ENCODE measurements at places on chromosomes 4 and X. TPM values are rescaled to one million over a fixed set of nuclear protein-coding genes. Genes with fewer than 3 reads are reported as not detected.

DNA sequence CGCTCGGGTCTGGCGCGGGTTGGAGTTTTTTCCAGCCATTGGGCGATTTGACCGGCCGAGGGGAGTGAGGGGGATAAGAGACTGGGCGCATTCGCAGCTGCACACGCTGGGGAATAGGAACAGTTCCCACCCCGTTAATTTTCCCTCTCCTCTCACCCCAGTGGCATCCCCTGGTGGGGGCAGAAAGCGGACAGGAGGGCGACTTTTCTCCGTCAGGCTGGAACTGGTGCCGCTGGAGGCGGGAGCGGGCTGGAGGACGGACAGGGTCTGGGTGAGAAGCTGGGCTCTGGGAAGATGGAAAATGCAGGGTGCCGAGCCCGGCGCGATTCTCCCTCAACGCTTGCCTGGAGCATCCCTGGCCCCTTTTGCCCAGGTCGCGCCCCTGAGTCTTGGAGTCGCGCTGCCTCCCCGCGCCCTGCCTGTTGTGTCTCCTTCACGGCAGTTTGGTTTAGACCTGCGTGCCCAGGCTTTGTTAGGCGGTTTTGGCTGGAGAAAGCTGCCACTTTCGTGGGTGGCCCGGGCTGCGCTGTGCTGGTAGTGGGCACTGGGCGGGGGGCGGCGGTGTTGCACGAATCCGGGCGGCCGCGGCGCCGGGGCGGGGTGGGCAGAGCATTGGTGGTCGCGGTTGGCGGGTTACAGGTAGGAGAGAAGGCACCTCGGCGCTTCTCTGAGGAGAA is 2.0 kb downstream of the ADGRL3 start:
- peak; percentile 33 for DNase-seq

- no peak for DNase-seq
Observed at GRCh38 chr4:187387739-187388138, 607.8 kb upstream of the ZFP42 start.

DNA sequence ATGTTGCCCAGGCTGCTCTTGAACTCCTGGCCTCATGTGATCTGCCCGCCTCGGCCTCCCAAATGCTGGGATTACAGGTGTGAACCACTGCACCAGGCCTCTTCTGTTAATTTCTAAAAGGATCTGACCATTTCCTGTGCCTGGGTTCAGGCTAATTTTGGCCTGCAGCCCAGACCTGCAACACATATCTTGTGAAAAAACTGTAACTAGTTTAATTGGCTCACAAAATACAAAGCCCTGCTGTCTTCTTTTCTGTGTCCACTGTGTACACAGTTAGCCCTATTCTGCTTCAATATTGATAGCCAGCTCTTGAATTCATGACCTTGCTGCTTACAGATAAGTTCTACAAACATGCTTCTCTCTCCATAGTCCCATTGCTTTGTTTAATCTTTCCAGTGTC is 753.5 kb downstream of the PDHA2 start:
- no peak for DNase-seq

GRCh38 chrX:38221391-38221929 is 789 bp upstream of the SRPX start:
- DNase-seq, result no peak

DNA sequence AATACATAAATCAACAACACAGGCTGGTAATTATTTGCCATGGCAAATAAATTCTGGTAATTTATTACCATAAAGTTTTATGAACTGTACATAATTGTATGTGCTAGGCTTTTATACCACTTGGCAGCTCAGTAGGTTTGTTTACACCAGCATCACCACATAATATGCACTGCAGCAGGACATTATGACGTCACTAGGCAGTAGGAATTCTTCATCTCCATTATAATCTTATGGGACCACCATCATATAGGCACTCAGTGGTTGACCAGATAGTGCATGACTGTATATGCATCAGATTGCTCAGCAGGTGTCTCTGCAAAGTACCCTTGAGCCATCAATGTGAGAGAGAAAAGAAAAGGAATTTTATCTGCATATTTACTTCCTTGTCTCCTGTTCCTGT is 295.4 kb downstream of the CFAP47 start:
- DNase-seq, result no peak

DNA sequence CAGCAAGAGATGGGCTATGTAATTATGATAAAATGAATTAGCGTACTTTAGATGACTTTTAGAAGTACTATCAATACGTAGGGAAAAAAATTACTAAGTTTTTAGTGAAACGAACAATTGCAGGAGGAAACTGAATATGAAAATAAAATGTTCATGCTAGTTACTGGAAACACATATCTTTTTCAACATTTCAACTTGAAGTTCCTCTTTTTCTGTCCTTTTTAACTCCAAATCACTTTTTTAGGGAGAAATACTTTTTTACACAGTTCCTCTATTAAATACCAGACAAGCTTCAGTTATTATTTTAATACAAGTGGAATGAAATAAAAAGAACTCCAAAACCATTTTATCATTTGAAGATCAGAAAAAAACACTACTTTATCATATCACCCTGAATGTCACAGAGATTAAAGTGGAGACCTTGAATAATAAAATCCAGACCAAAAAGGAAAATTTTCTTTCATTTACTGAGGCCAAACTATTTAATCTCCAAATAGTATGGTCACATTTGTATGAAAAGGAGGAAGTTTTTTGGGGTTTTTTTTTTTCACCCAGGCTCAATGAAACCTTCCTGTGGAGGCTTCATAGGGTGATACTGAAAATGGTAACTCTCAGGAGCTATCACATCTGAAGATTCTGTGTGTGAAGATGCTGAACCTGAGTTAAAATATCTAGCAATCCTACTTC is 306.2 kb downstream of the INPP4B start:
- DNase-seq, result no peak

GRCh38 chr4:10599574-10599973 is 85.0 kb downstream of the CLNK start:
- DNase-seq, result no peak

DNA sequence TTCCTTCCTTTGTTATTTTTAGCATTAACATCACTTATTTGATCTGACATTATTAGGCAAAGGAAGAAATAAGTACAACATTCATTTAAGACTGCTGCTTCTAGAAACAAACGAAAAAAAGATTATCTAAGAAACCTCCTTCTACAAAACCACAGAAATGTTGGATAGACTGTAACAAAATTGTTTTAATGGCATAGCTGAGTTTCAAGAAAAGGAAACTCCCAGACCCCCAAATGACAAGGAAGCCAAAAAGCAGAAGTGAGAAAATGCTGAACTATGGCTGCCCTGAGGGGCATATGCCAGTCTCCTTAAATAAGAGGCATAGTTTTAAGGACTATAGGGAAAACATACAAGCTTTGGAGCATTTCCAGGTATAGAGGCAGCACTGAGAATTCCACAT is 1431.6 kb upstream of the TENM3 start:
- DNase-seq, result no peak

DNA sequence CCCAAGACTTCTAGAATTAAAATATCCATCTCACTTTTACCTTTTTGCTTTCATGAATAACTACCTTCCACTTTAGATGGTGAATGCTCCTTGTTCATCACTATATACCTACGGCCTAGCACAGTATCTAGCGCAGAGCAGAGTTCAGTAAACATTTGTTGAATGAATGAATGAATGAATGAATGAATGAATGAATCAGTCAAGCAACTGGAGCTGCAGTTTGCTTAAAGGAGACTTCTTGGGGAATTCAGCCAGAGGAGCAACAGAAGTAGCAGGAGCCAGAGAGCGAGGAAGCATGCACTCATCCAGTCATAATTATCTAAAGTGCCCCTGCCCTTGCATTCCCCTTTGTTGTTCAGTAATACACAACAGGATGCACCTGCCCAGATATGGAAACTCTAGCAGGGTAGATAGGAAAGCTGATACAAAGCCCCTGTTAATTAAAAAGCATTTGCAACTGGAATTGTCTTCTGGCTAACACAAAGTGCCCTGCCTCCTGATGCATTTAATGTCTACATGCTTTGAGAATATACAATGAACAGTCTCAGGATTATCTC is 103.0 kb upstream of the MBNL3 start:
- DNase-seq, result no peak

DNA sequence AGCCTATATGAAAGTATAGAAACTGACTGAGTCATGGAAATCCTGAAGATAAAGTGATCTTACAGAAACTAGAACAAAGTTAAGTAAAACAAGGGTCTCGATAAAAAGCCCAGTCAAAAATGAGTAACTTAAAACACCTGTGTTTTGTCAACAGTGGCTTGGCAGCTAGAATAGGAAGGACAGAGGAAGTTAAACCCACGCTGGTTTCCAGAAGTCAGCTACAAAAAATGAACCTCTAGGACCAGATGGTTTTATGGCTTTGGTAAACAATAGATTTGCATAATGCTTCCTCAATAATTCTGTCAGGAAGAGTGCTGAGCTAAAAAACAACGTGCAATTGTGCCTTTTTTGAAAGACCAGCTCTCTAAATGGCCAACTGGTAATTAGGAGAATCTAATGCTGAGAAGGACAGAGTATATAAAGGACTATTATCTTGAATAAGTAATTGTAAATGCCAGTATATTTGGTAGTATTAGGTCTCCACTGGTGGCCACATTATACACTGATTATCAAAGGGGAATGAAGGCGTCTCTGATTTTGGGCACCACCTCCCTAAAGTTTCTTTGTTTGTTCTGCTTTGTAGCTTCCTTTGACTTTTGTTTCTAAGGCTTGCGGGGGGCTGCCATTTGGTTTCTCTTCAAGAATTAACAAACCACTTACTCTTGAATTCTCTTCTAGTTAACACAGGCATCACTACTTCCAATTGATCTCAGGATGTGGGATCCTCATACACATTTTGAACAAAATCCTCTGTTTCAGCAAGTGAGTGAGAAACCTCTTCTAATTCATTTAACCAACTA is 72.2 kb upstream of the PPP3CA start:
- DNase-seq, result no peak

DNA sequence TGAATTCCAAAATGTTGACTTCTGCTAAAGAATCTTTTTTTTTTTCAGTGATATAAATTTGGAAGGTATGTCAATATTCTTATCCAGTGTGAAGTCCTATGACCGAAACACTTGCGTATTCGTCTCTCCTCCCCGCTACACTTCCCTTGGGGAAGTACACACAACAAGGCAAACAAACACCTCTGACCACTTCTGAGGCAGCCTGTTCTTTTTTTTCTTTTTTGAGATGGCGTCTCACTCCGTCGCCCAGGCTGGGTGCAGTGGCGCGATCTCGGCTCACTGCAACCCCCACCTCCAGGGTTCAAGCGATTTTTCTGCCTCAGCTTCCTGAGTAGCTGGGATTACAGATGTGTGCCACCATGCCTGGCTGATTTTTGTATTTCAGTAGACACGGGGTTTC is 78.1 kb upstream of the DHRSX start:
- no peak for DNase-seq

DNA sequence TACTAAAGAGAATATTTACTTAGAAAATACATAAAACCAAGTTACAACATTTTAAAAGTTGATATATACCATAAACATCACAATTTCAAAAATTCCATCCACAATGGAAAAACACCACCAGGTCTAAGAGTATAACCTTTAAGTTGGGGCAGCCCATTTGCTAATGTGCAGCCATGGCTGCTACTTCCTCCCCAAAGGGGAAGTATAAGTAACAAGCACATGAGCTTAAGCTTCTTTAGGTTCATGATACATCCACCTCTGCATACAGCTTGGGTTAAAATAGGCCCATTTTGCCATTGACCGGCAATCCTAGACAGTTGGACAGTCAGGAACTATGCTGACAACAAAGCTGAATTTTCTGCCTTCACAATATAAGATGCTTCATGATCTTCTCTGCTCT is 16.6 kb upstream of the GASK1B start:
- no peak for DNase-seq

- DNase-seq, result no peak
Observed at GRCh38 chr4:48175806-48176205, 41.8 kb upstream of the TXK start.

DNA sequence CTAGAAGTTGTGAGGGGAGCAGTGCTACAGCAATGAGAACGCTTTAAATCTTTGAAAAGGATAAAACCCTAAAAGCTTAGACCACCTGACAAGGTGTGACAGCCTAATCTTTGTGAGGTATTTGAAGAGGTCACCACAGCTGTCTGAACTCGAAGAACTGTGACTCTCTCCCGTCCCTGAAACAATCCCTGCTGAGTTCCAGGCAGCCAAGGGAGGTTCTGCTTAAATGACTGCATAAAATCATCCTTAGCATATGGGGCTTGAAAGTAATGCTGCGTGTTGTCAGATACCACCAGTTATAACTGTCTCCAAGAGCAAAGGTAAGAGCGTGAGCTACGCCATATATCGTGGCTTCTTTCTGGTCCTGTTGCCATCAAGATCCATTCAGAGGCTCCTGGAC is 696.3 kb downstream of the PCDH7 start:
- no peak for DNase-seq

GRCh38 chr4:42871671-42872290 is 20.7 kb upstream of the GRXCR1 start:
- DNase-seq, result no peak

DNA sequence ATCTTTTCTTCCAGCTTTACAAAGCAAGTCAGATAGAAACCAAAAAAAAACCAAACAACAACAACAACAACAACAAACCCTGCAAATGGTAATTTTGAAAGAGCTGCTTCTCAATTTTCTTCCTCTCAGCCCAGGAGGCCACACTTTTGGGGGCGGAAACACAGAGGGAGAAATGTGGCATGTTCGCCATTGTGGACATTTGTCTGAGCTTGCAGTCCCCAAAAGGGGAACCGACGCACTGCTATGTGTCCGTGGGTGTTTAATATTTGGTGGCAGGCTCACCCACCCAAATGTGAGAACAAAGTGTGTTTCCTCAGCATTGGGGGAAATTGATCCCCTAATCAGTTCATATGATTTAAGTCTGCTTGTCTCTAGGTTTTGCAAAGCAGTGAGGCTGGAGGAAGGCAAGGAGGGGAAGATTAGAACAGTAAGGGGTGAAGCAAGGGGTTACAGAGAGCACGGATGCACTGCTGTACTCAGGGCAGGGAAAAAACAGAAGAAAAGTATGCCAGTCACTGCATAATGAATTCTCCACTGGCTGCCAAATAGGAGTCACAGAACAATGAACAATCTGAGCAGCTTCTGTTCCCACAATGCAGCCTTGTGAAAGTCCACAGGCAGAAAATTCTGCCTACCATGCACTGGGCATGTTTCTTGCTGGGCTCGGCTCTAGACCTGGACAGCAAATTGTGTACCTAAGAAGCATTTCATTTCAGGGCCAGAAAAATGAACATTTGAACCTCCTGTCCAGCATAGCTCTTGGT is 74.7 kb upstream of the GPM6B start:
- no peak for DNase-seq

Gene UGT2B10
- total RNA-seq, result not detected

Gene CENPE
- 0.07 TPM for total RNA-seq

Gene PPP4R3C
- not detected for total RNA-seq

Gene SLC4A4
- total RNA-seq, result 34.4 TPM

Gene HCCS
- 24.0 TPM for total RNA-seq

Gene CCSER1
- total RNA-seq, result 13.3 TPM

All from heart left ventricle (tissue), 16 donors.